ENCODE measurements at places on chromosomes 12 and 14.

GRCh38 chr12:13100605-13100881, 2.9 kb downstream of the GSG1 start:
- no peak for DNase-seq

GRCh38 chr14:50044042-50044651, 72.2 kb downstream of the VCPKMT start:
- DNase-seq, result peak; percentile 15

DNA sequence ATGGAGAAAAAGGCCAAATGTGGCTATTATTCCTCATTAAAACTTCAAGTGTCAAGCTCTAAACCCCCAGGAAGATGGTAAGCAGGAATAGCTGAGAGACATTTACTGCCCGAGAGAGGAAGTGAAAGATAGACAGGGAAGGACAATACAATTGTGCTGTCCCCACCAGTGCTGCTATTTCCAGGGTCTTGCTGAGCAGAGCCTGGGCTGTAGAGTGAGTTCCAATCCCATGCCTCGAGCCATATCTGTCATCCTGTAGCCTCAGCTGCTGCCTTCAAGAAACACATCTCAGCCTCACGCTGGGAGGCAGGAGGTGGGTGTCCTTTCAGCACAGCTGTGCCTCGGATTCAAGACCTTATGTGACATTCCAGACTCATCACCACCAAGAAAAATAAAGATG, 114.0 kb downstream of the RPAP3 start:
- no peak for DNase-seq

- no peak for DNase-seq
These were observed 37.3 kb downstream of the ANO2 start for GRCh38 chr12:5907807-5908206.

- no peak for DNase-seq
These were observed 10.8 kb downstream of the VTI1B start for GRCh38 chr14:67663633-67664032.

- no peak for DNase-seq
These were observed 71.2 kb downstream of the NINJ2 start for GRCh38 chr12:592024-592505.

DNA sequence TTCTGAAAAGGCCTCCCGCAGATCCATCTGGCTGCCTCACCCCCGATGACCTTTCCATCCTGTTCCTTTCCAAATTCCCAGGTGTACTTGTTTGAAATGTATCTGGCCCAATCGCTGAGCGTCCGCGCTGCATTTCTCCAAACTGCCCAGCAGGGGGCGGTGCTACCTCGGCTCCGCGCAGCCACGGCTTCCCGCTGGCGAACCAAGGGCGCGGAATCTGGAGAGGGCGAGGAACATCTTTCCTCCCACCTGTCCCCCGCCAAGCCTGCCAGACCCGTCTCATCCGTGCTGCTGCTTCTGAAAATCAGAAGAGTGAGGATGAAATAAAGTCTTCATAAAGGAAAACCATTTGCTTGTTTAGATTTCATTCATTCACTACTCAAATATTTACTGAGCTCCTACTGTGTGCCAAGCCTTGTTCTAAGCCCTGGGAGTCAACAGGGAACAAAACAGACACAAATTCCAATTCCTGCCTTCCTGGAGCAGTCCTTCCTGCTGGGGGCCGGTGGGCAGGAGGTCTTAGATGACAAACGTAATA, 16.8 kb upstream of the MYL2 start:
- peak; percentile 45 for DNase-seq

Data from CD4-positive, alpha-beta T cell treated with Interleukin-4 for 1 hour (primary cell).